NCI-H2171 treated with DMSO at 0.1 percent for 48 hours (cell line): ENCODE measurements at places on chromosomes 6 and 20.

GRCh38 chr6:132202574-132202973, 198.7 kb downstream of the MOXD1 start:
- DNase-seq: no peak

GRCh38 chr6:154267508-154268106, 89.0 kb downstream of the IPCEF1 start:
- DNase-seq: no peak

GRCh38 chr20:62136283-62137091, 6.7 kb downstream of the PSMA7 start:
- peak; percentile 61 for DNase-seq

DNA sequence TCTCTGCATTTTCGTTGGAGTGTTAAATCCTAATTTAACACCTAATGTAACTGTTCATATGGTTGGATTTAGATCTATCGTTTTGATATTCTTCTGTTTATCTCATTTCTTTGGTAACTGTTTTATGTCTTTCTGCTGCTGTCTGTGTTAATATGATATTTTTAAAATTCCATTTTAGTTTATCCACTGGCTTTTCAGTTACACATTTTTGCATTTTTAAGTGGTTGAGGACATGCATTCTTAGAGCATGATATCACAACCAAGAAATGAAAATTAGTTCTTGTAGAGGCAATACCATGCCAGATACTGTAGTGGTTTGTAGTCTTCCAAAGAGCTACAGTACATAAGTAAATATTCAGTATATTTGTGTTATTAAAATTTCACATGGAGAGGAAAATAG, 58.6 kb downstream of the LIN28B start:
- no peak for DNase-seq

DNA sequence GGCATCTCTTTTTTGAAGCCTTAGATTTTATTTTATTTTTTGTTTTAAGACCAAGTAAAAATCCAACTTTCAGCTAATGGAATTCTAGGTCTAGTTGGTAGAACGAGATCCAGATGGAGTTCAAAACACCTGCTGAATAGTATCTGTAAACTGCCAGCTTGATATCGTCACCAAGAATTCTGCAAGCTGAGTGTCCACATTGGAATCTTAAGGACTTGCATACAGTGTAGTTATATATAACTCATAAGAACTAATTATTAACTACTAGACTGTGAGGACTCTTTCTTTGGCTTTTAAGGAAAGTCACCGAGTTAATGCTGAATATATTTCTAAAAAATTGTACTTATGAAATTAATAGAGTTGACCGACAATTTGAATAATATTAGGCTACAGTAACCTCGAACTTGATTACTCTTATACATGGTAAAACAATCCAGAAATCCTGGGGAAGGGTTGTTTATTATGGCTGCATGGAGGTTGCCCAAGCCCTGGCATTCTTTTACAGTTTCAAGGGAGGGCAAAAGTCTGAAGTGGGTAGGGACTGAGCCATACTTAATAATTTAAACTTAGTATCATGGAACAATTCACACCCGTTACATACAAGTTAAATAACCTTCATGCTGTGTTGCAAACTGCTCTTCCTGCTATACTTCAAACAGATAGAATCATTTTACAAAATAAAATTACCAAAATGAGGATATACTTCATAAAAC, 553.9 kb downstream of the PTPRT start:
- DNase-seq: no peak
